ENCODE measurements at places on chromosomes 12 and 14. TPM values are rescaled to one million over a fixed set of nuclear protein-coding genes. Genes with fewer than 3 reads are reported as not detected.

Gene FGD4
- total RNA-seq, result 29.2 TPM

Gene VEZT
- total RNA-seq, result 62.7 TPM

Gene SYCP3
- total RNA-seq, result not detected

Gene KIF21A
- total RNA-seq, result 42.3 TPM

Gene TAS2R9
- total RNA-seq, result not detected

Gene KRT72
- not detected for total RNA-seq

Gene ZBTB1
- total RNA-seq, result 17.4 TPM

Gene SLC4A8
- total RNA-seq, result 0.49 TPM

Gene VDR
- 3.0 TPM for total RNA-seq

GRCh38 chr14:23186913-23187654 lies 3.6 kb upstream of the SLC7A8 start:
- no peaks in the 10 kb centered on the region for H3K36me3 ChIP-seq
- H3K4me1 ChIP-seq, result no peaks in the 10 kb centered on the region
- H3K4me3 ChIP-seq, result no peak overlapping the region
- H3K27ac ChIP-seq, result no peak overlapping the region
- peaks cover 7% of the 10 kb centered on the region for H3K27me3 ChIP-seq

- H3K4me1 ChIP-seq, result no peaks in the 10 kb centered on the region
- no peak overlapping the region for H3K27ac ChIP-seq
- H3K36me3 ChIP-seq, result no peaks in the 10 kb centered on the region
- no peak overlapping the region for H3K4me3 ChIP-seq
- DNase-seq, result no peak
- H3K27me3 ChIP-seq, result no peaks in the 10 kb centered on the region
Observed at GRCh38 chr14:29442696-29443095, 485.0 kb downstream of the PRKD1 start.

DNA sequence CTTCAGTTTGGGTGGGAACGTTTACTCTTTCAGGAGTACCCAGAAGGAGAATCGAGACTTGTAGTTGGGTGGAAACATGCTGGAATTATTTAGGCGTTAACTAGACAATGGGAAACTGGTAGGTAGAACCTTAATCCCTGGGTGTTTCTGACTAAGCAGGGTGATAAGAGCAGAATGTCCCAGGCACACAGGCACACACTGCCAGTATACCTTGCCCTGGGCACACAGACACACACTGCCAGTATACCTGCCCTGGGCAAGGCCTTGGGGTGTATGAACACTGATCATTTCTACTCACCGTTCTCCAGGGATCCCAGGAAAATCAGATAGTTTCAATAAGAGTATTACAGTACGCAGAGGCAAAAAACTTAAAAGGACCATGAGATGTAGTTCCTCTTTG lies 115.5 kb downstream of the SNAPC1 start:
- no peak for DNase-seq
- H3K36me3 ChIP-seq, result no peaks in the 10 kb centered on the region
- no peak overlapping the region for H3K4me3 ChIP-seq
- H3K27me3 ChIP-seq, result no peaks in the 10 kb centered on the region

- no peaks in the 10 kb centered on the region for H3K36me3 ChIP-seq
- no peak overlapping the region for H3K4me3 ChIP-seq
- no peak for DNase-seq
- H3K27ac ChIP-seq, result peak overlapping the region; percentile 54
Observed at GRCh38 chr14:77682158-77682553, 25.7 kb downstream of the ALKBH1 start.

GRCh38 chr12:46692606-46693005 lies 133.2 kb downstream of the SLC38A4 start:
- no peak overlapping the region for H3K4me3 ChIP-seq
- no peak overlapping the region for H3K27ac ChIP-seq
- DNase-seq, result no peak
- no peaks in the 10 kb centered on the region for H3K4me1 ChIP-seq
- H3K36me3 ChIP-seq, result no peaks in the 10 kb centered on the region

DNA sequence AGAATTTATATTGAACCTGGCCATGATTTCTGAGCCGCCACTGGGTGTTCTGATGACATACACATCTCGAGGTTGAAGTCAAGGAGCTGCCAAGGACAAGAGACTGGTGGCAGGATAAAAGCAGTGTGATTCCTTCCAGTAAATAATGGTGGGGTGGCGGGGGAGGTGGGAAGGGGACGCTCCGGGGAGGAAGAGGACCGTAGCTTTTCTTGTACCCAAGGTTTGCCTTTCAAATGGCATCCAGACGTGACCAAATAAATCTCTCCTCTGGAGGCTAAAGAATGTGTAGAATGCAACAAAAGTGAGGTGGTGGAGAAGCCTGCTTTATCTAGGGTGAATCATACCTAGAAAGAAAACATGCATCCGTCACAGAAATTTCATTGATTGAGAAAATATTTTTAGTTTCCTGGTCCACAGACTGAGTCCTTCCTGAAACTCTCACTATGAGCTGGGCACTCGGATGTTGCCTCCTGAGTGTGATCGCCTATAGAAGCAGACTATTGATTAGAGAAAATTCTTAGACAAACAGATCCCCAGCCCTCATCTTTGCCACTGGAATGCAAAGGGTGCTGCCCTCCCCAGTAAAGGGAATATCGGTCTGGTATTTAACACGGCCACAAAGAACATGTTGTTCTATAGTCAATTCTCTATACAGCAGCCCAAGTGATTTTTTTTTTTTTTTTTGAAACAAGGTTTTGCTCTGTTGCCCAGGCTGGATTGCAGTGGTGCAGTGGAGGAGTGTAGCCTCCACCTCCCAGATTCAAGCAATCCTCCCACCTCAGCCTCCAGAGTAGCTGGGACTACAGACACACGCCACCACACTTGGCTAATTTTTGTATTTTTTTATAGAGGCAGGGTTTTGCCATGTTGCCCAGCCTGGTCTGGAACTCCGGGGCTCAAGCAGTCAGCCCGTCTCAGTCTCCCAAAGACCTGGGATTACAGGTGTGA lies 112.1 kb downstream of the DPF3 start:
- H3K4me3 ChIP-seq, result no peak overlapping the region
- H3K27me3 ChIP-seq, result no peaks in the 10 kb centered on the region
- H3K4me1 ChIP-seq, result peaks cover 8% of the 10 kb centered on the region
- H3K36me3 ChIP-seq, result no peaks in the 10 kb centered on the region

DNA sequence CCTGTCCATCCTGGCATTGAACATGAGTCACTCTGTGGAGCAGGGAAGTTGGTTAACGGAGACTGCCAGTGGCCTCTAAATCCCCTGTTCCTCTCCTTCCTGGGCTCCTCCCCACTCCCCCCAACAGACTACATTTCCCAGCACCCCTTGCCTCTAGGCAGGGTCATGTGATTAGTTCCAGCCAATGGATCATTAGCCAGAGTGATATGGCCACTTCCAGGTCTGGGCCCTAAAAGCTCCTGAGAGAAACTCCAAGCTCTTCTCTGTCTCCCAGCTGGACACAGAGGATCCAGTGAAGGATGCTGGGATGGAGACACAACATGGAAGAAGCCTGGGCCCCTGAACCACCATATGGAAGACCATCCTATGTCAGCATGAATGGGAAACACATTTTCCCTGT lies 54.4 kb upstream of the RFLNA start:
- no peak overlapping the region for H3K27ac ChIP-seq
- H3K4me1 ChIP-seq, result no peaks in the 10 kb centered on the region
- H3K36me3 ChIP-seq, result no peaks in the 10 kb centered on the region
- H3K27me3 ChIP-seq, result peaks cover 8% of the 10 kb centered on the region
- no peak overlapping the region for H3K4me3 ChIP-seq

DNA sequence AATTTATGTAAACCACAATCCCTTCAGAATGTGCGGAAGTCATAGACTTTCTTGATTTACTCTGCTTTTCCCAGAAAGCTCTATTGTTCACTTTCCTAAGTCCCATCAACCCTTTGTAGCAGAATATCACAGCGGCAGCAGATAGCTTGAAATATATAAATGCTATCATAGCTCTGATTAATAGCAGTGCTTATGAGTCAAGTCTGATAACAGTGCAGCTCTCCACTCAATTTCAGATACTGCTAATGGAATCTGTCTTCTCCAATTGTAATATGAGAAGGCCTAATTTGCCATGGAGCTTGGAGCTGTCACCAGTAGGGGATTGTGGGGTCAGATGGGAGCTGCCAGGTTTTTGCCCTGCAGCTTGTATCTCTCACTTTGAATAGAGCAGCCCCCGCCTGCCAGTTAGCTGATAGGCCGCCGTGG lies 10.9 kb downstream of the TMEM260 start:
- no peak overlapping the region for H3K4me3 ChIP-seq
- H3K4me1 ChIP-seq, result peaks cover 5% of the 10 kb centered on the region
- H3K27me3 ChIP-seq, result no peaks in the 10 kb centered on the region
- DNase-seq, result peak; percentile 4

- H3K4me1 ChIP-seq, result peaks cover 38% of the 10 kb centered on the region
- no peaks in the 10 kb centered on the region for H3K27me3 ChIP-seq
- H3K36me3 ChIP-seq, result no peaks in the 10 kb centered on the region
- no peak overlapping the region for H3K4me3 ChIP-seq
- H3K27ac ChIP-seq, result peak overlapping the region; percentile 93
Observed at GRCh38 chr14:77037938-77038568, 9.5 kb upstream of the IRF2BPL start.

- H3K27ac ChIP-seq, result no peak overlapping the region
- H3K4me3 ChIP-seq, result no peak overlapping the region
- no peak for DNase-seq
- no peaks in the 10 kb centered on the region for H3K27me3 ChIP-seq
- no peaks in the 10 kb centered on the region for H3K36me3 ChIP-seq
Observed at GRCh38 chr12:89665556-89665955, 43.1 kb downstream of the ATP2B1 start.

DNA sequence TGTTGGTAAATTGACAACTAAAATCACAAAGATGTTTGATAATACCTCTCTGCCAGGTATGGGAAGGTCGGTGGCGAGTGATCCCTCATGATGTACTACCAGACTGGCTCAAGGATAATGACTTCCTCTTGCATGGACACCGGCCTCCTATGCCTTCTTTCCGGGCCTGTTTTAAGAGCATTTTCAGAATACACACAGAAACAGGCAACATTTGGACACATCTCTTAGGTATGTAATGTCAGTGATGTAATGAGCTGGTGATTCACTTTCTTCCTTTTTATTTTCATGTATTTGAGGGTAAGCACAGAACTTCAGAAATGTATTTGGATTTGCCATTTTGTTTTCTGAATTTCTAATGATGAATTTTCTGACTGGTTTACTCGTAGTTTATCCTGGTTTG lies 42.6 kb upstream of the LRTM2 start:
- H3K4me1 ChIP-seq, result peaks cover 37% of the 10 kb centered on the region
- H3K27me3 ChIP-seq, result no peaks in the 10 kb centered on the region
- peaks cover 41% of the 10 kb centered on the region for H3K36me3 ChIP-seq
- H3K4me3 ChIP-seq, result no peak overlapping the region
- DNase-seq, result no peak
- no peak overlapping the region for H3K27ac ChIP-seq

DNA sequence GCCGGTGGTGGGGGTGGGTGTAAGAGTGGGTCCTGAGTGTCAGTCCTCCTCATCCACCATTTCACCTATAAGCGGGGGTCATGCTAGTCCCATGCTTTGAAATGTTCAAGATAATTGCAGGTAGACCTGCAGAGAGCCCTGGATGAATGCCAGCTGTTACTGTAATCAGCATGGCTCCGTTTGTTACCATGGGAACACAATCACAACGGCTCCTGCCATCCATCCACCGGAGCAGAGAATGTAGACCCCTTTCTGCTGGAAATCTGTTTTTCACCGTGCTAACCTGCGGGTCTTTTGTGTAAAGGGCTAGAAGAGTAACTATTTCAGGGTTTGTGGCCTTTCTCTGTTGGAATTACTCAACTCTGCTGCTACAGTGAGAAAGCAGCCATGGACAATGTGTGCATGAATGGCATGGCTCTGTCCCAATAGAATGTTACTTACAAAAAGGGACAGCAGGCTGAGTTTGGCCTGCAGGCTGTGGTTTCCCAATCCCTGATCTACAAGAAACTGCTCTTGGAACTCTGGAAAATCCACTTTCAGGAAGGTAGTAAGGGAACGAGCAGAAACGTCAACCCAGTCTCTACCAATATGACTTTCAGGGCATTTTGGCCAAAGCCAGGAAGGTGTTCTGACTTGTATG lies 36.1 kb downstream of the KCTD10 start:
- no peak for DNase-seq
- H3K27me3 ChIP-seq, result no peaks in the 10 kb centered on the region
- no peak overlapping the region for H3K4me3 ChIP-seq

DNA sequence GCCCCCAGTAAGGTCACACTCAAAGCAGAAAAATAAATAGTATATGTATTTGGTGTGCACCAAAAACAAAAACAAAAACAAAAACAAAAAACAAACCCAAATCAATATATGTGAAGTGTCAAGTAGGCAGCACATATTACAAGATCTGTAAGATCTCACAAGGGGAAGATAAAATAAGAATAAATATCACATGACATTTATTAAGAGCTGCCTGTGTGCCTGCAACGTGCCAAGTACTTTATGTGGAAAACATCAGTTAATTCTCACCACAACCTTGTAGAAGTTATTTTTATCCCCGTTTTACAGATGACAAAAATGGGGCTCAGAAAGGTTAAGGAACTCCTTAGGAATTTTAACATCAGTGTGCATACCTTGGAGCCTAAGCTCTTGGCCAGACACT lies 26.6 kb downstream of the TRIM9 start:
- no peak overlapping the region for H3K27ac ChIP-seq
- no peak overlapping the region for H3K4me3 ChIP-seq
- no peaks in the 10 kb centered on the region for H3K27me3 ChIP-seq
- H3K4me1 ChIP-seq, result no peaks in the 10 kb centered on the region
- H3K36me3 ChIP-seq, result no peaks in the 10 kb centered on the region

GRCh38 chr14:31122098-31122611 lies 85.4 kb downstream of the HECTD1 start:
- no peak for DNase-seq
- no peaks in the 10 kb centered on the region for H3K4me1 ChIP-seq
- H3K27ac ChIP-seq, result no peak overlapping the region
- no peaks in the 10 kb centered on the region for H3K27me3 ChIP-seq
- H3K36me3 ChIP-seq, result peaks cover 63% of the 10 kb centered on the region

- H3K27me3 ChIP-seq, result no peaks in the 10 kb centered on the region
- no peak overlapping the region for H3K4me3 ChIP-seq
- H3K4me1 ChIP-seq, result no peaks in the 10 kb centered on the region
- DNase-seq, result no peak
Observed at GRCh38 chr14:95204705-95205104, 47.4 kb upstream of the DICER1 start.

- peaks cover 21% of the 10 kb centered on the region for H3K36me3 ChIP-seq
- DNase-seq, result no peak
- H3K4me1 ChIP-seq, result peaks cover 36% of the 10 kb centered on the region
- H3K27ac ChIP-seq, result peak overlapping the region; percentile 18
- H3K27me3 ChIP-seq, result no peaks in the 10 kb centered on the region
- no peak overlapping the region for H3K4me3 ChIP-seq
Observed at GRCh38 chr12:64688219-64688618, 71.0 kb downstream of the GNS start.

GRCh38 chr12:88553941-88554658 lies 26.2 kb downstream of the KITLG start:
- no peak for DNase-seq
- no peaks in the 10 kb centered on the region for H3K27me3 ChIP-seq
- H3K4me3 ChIP-seq, result no peak overlapping the region
- H3K4me1 ChIP-seq, result peaks cover 16% of the 10 kb centered on the region
- H3K27ac ChIP-seq, result no peak overlapping the region

Measured in heart right ventricle (tissue), 16 donors.